ENCODE measurements at places on chromosomes 2 and 18. TPM values are rescaled to one million over a fixed set of nuclear protein-coding genes. Genes with fewer than 3 reads are reported as not detected.
A peak's percentile ranks its signal among the peaks of the same experiment; 100 is the strongest.

- no peak for DNase-seq
- H3K36me3 ChIP-seq: no peaks in the 10 kb centered on the region
- peaks cover 27% of the 10 kb centered on the region for H3K27me3 ChIP-seq
- H3K4me1 ChIP-seq: peaks cover 50% of the 10 kb centered on the region
- no peak overlapping the region for H3K4me3 ChIP-seq
These were observed 6.0 kb downstream of the SH3BP4 start for GRCh38 chr2:234957834-234958135.

The CD28 gene
- 3.9 TPM for total RNA-seq

The NAT8 gene
- not detected for total RNA-seq

DNA sequence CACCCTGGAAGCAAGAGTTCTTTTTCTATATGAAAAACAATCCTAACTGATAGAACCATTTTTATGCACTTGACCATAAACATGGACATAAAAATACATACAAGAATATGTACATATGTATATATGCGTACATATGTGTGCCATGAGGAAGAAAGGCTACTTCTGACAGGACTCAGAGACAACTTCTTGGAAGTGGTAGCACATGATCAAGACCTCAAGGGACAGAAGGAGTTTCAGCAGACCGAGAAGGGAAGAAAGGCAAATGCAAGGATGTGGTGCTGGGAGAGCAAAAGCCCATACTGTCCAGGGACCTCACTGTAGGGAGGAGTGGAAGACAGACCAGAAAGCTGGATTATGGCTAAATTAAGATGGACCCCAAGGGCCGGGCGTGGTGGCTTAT, 11.4 kb upstream of the NPAS2 start:
- no peak for DNase-seq
- no peaks in the 10 kb centered on the region for H3K36me3 ChIP-seq
- H3K27ac ChIP-seq: no peak overlapping the region
- peaks cover under 1% of the 10 kb centered on the region for H3K4me1 ChIP-seq
- H3K27me3 ChIP-seq: peaks cover 2% of the 10 kb centered on the region

The PKDCC gene
- total RNA-seq: 147 TPM

- H3K36me3 ChIP-seq: peaks cover 31% of the 10 kb centered on the region
- H3K4me1 ChIP-seq: no peaks in the 10 kb centered on the region
- no peaks in the 10 kb centered on the region for H3K27me3 ChIP-seq
- H3K27ac ChIP-seq: no peak overlapping the region
- DNase-seq: no peak
These were observed 19.1 kb downstream of the MXD1 start for GRCh38 chr2:69933839-69934613.

DNA sequence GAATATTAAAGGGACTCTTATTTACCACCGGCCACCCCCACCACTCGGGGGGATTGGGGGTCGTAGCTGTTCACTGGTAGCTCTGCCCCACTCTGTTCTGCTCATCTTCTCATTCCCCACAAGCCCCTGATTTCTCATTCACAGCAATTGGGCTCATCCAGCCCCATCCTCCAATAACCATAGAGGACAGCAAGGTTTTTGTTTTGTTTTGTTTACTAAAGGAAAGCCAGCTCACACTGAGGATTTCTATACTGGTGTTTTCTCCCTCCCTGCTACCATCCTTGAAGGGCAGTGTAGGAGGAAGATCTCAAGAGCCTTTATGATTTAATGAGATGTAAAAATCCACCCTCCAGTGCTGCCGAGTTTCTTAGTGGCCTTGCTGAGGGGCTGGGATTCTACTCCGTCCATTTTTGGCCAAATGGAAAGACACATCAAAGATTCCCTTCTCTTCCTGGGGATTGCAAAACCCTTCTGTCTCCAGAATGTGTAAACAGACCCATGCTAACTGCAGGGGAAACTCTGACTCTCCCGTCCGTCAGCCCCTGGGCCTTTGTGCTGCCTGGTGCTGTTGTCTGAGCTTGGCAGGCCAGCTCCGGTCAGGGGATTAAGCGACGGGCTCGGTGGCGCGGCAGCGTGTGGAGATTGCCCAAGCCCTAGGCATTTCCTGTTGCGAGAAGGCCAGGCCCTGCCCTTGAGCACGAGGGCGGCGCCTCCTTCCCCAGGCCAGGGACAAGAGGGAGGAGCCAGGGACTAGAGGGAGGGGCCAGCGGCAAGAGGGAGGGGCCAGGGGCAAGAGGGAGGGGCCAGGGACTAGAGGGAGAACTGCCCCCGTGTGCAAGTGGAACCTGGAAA, 165.0 kb downstream of the ANTXR1 start:
- peak; percentile 77 for DNase-seq
- peaks cover 25% of the 10 kb centered on the region for H3K4me1 ChIP-seq
- H3K36me3 ChIP-seq: peaks cover 36% of the 10 kb centered on the region
- peak overlapping the region; percentile 83 for H3K27ac ChIP-seq

DNA sequence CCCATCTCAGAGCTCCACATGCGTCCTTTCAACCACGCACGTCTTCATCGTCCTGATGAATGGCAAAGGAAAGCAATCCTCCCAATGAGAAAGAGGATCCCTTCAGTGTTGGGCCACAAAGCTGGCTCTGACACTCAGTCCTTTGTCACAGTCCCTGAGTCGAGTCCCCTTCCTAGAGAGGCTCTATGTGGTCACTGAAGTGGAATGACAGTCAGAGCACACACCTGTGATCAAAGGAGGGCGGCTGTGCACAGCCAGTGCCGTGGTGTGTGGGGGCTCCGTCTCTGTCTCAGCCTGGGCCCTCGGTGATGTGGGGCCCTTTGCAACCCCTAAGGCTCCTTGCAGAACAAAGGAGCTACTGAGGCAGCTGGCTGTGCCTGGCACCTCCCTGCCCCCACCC, 157.3 kb upstream of the APCDD1 start:
- H3K27me3 ChIP-seq: no peaks in the 10 kb centered on the region
- no peak overlapping the region for H3K27ac ChIP-seq
- DNase-seq: no peak

The SCN2A gene
- total RNA-seq: 0.04 TPM

GRCh38 chr2:43254331-43254730, 27.9 kb upstream of the ZFP36L2 start:
- H3K36me3 ChIP-seq: peaks cover 6% of the 10 kb centered on the region
- no peaks in the 10 kb centered on the region for H3K27me3 ChIP-seq
- peaks cover 25% of the 10 kb centered on the region for H3K4me1 ChIP-seq
- H3K4me3 ChIP-seq: no peak overlapping the region
- H3K27ac ChIP-seq: no peak overlapping the region

The DNER gene
- total RNA-seq: 1.9 TPM

GRCh38 chr2:232577841-232578240, 27.4 kb downstream of the EIF4E2 start:
- peak; percentile 43 for DNase-seq
- no peaks in the 10 kb centered on the region for H3K27me3 ChIP-seq
- H3K4me3 ChIP-seq: no peak overlapping the region
- peaks cover 26% of the 10 kb centered on the region for H3K4me1 ChIP-seq
- peak overlapping the region; percentile 35 for H3K27ac ChIP-seq

DNA sequence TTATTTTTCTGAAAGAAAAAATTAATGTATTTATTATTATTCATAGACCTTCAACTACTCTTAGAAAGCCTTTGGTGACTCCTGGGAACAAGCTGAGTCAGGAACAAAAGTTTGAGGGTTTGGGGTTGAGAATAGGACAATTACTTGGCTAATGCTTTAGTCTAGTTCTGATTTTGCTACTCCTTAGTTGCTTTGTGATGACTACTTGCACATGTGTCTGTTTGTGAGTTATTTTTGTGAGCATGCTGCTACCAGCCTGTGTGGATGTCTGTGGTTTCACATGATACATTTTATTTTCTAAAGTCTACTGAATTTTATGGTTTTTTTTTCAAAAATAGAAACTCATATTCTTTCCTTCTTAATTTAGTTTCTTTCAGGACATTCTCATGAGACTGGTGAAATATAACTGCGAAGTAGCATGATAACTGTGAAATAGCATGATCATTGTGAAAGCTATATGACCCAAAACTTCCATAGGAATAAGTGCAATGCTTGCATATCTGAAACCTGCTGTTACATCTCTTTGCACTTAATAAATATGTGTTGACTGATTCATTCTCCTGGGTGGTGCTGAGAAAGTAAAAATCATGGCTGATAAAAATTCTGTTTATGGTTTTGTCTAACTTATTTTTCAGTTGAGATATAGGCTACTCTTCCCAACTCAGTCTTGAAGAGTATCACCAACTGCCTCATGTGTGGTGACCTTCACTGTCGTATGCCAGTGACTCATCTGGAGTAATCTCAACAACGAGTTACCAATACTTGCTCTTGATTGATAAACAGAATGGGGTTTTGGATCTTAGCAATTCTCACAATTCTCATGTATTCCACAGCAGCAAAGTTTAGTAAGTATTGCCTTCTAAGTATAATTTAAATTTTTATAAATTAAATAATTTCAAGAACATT, 17.9 kb upstream of the IL18R1 start:
- peaks cover 3% of the 10 kb centered on the region for H3K4me1 ChIP-seq
- no peak overlapping the region for H3K4me3 ChIP-seq
- H3K36me3 ChIP-seq: no peaks in the 10 kb centered on the region

DNA sequence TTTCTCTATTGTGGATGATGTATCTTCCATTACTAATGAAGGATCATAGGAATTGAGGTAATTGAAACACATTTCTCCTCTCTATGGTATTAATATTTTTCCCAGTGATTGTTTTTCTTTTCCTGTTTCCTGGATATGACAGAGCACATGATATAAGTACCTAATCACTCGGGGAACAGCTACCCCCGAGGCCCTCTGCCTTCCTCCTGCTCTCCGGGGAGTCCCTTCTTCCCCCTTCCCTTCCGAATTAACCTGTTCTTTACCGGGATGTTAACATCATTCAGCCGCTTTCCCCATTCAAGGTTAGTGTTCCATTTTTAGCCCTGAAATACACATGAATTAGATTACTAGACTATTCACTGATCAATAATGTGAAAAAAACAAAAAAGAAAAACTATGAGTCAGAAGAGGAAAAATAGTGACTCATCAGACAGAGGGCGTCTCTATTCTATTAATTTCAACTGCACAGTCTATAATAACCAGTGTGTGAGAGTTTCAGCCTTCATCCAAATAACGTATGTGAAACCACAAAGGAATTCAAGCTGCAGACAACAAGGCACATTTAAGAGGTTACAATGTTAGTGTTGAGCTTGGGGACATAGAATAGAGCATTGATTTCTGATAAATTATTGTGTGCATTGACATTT, 450.8 kb downstream of the DLGAP1 start:
- H3K27me3 ChIP-seq: no peaks in the 10 kb centered on the region
- no peak overlapping the region for H3K27ac ChIP-seq
- H3K4me1 ChIP-seq: no peaks in the 10 kb centered on the region
- no peak for DNase-seq
- H3K4me3 ChIP-seq: no peak overlapping the region

DNA sequence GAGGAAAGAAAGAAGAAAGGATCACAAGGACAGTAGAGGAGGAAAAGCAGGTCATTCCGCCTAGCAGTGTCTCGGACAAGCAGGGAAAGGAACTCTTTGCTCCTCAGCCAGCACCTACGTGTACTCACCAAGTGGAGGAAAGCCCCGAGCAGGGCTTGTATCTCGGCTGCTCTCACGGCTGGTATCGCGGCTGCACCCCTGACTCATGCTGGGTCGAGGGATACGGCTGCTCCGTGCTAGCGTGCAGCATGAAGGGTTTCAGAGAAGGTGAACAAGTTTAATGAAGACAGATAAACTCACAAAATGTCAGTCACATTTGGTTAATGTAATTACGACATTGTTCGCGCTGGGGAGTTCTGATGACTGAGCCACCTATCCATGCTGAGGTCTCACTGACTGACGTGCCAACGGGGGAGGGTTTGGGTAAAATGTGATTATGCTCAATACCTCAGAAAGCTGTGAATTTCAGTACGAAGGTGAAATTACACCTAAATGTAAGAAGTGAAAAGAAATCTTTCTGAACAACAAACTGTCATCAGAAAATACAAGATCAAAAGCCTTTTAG, 112.1 kb upstream of the RNU4ATAC start:
- DNase-seq: no peak
- H3K4me1 ChIP-seq: no peaks in the 10 kb centered on the region
- H3K27ac ChIP-seq: no peak overlapping the region
- H3K4me3 ChIP-seq: no peak overlapping the region

DNA sequence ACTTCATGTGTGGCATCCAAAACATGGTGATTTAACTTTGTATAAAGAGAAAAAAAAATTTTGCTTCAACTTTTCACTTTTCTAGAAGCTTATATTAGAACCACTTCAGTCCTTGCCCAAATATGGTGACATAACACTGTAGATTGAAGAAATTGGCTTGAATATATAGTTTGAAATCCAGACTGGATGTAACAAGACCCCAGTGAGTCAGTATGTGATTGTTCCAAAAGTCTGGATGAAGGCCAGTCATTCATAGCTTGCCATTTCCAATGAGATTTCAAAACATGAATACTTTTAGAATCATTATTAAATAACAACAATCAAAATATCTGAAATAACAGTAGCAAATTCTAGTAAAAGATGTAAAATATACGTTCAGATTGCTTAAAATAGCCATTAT, 104.8 kb upstream of the FN1 start:
- no peak overlapping the region for H3K4me3 ChIP-seq
- peak; percentile 95 for DNase-seq
- H3K27ac ChIP-seq: no peak overlapping the region
- H3K36me3 ChIP-seq: no peaks in the 10 kb centered on the region
- peaks cover 3% of the 10 kb centered on the region for H3K4me1 ChIP-seq
- no peaks in the 10 kb centered on the region for H3K27me3 ChIP-seq

GRCh38 chr2:85019121-85019520, 48.2 kb downstream of the KCMF1 start:
- no peak overlapping the region for H3K4me3 ChIP-seq
- no peaks in the 10 kb centered on the region for H3K27me3 ChIP-seq
- no peaks in the 10 kb centered on the region for H3K4me1 ChIP-seq
- no peak overlapping the region for H3K27ac ChIP-seq
- DNase-seq: no peak

DNA sequence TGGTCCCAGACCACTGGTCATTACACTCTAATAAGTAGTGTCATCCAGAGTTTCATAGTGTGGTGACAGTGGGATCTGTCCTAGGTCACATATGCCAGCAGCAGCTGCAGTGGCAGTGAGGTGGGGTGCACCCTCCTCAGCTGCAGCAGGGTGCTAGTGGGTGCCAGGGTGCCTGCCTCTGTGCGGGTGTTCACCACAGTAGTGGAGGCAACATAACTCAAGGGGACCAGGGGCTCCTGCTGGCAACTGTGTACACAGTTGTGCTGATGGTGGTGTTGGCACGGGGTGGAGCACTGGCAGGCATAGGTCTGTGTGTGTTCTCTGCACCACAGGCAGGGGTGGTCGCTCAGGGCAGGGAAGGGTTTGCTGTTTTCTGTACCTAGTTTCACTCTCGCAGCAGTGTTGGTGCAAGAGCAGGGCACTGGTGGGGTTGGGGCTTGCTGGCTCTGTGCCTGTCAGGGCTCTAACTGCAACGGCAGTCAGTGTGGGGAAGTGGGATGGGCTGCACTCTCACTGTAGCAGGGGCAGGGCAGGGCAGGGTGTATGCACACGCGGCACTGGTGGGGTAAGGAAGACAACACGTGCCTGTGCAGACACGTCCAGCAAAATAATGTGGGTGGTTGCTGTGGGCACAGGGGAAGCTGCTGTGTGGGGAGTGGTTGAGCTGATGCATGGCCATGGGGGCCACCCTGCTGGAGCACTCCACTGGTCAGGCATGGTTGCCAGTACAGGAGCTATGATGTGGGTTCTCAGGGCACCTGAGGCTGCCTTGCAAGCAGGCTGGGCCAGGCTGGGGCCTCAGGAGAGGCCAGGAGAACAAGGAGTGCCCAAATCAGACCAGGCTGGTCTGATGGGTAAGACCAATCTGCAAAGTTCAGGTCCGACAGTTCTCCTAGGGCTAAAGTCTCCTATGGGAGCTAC, 226.6 kb downstream of the MEIS1 start:
- no peak for DNase-seq
- no peaks in the 10 kb centered on the region for H3K36me3 ChIP-seq
- no peak overlapping the region for H3K27ac ChIP-seq
- H3K4me1 ChIP-seq: no peaks in the 10 kb centered on the region
- H3K4me3 ChIP-seq: no peak overlapping the region
